ENCODE measurements at places on chromosomes 6 and 20.
A peak's percentile ranks its signal among the peaks of the same experiment; 100 is the strongest.

DNA sequence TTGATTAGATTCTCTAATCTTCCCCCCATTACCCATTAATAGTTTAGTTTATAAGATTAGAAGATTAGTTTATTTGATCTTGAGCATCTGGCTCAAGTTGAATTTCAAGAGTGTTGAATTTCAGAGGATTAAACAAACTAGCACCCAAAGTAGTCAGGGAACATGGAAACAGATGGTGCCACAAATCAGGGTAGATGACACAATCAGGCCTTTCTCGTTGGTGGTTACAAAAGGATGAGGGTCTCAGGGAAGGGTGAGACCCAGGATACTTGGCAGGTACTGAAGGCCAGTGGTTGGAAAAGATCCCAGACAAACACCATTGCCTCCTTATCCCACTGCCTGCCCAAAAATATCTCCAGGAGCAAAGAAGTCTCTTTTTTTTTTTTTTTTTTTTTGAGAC lies 29.5 kb upstream of the ADGRF1 start:
- H3K36me3 ChIP-seq = no peaks in the 10 kb centered on the region
- no peak overlapping the region for H3K27ac ChIP-seq
- no peak for DNase-seq
- H3K4me1 ChIP-seq = no peaks in the 10 kb centered on the region

- H3K4me1 ChIP-seq = no peaks in the 10 kb centered on the region
- no peaks in the 10 kb centered on the region for H3K36me3 ChIP-seq
- H3K27ac ChIP-seq = no peak overlapping the region
- no peak overlapping the region for H3K4me3 ChIP-seq
- H3K27me3 ChIP-seq = no peaks in the 10 kb centered on the region
Observed at GRCh38 chr6:162289972-162290371, 437.6 kb downstream of the PRKN start.

DNA sequence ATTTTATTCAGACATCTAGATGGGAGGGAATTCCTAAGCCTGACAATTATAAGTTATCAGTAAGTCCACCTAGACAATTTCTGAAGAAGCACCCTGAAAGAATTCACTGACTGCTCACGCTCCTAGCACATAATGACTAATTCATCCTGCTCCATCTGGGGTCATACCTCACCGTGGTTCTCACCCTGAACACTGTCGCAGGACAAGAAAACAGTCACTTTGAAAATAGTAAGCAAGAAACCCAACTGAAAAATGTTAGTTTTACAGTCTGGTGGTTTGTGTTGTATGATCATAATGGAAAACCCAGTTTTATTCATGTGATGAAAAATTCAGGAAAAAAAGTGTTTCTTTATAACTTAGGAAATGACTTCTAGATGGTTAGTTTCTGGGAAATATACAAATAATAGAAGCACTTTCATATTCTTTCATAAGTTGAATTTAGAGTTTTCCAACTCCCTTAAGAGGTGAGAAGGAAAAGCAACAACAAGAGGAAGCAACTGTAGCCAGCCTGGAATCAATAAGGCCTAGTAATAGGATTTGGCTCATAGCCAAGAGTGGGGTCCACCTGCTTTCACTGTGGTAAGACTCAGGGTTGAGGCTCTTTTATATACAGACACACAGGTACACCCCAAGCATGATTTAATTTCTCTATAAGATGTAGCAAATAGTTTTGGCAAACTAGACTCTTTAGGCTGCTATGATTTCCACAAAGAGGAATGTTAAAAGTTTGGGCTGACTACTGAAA lies 94.1 kb downstream of the HIVEP2 start:
- H3K27ac ChIP-seq = peak overlapping the region; percentile 10
- peaks cover 68% of the 10 kb centered on the region for H3K4me1 ChIP-seq
- no peaks in the 10 kb centered on the region for H3K36me3 ChIP-seq
- no peaks in the 10 kb centered on the region for H3K27me3 ChIP-seq
- no peak for DNase-seq

- no peak for DNase-seq
- H3K4me1 ChIP-seq = no peaks in the 10 kb centered on the region
- peak overlapping the region; percentile 59 for H3K4me3 ChIP-seq
- no peaks in the 10 kb centered on the region for H3K36me3 ChIP-seq
- no peaks in the 10 kb centered on the region for H3K27me3 ChIP-seq
- peak overlapping the region; percentile 68 for H3K27ac ChIP-seq
Observed at GRCh38 chr6:26241033-26241895, 123.7 kb upstream of the BTN3A2 start.

DNA sequence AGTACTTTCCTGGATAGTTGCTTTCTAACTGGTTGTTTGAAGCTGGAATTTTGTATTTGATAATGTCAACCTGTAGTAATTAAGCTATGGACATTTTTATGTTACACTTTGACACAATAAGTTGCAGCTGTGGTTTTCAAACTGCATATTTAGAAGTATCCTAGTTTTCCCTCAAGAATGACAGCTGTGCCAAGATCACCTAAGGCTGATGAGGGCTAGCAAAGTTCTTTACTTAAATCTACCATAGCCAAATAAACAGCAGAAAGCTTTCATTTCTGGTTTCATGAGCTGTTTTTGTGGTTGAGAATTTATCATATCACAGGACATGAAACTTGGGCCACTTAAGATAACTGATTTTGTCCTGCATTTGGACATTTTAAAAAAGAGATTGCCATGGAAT lies 30.6 kb downstream of the FAM229B start:
- no peaks in the 10 kb centered on the region for H3K27me3 ChIP-seq
- no peaks in the 10 kb centered on the region for H3K4me1 ChIP-seq
- H3K27ac ChIP-seq = no peak overlapping the region

- no peaks in the 10 kb centered on the region for H3K36me3 ChIP-seq
- H3K4me1 ChIP-seq = no peaks in the 10 kb centered on the region
- DNase-seq = no peak
- no peak overlapping the region for H3K27ac ChIP-seq
- H3K27me3 ChIP-seq = no peaks in the 10 kb centered on the region
- H3K4me3 ChIP-seq = no peak overlapping the region
Observed at GRCh38 chr20:49762940-49763766, 49.5 kb upstream of the B4GALT5 start.

- no peak for DNase-seq
- H3K4me1 ChIP-seq = no peaks in the 10 kb centered on the region
- H3K4me3 ChIP-seq = no peak overlapping the region
- H3K27ac ChIP-seq = no peak overlapping the region
- H3K36me3 ChIP-seq = no peaks in the 10 kb centered on the region
- H3K27me3 ChIP-seq = no peaks in the 10 kb centered on the region
Observed at GRCh38 chr20:9211016-9211760, 142.3 kb downstream of the PLCB4 start.

DNA sequence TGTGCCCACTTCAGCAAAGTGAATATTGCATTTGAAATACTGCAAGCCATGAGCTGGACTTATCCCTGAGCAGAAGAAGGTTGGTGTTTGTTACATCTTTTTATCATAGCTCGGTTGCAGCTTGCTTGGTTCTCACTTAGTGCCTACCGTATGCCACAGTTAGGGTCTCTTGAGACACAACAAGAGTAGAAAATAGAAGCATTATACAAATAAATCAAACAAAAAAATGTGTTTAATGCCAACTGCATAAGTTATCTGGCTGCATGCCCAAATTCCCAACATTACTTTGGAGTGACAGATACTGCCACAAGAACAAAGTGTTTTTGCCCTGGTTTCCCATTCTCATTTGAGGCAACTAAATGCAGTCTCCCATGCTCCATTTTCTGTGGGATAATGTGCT lies 53.9 kb upstream of the LAMP5 start:
- no peaks in the 10 kb centered on the region for H3K27me3 ChIP-seq
- no peak overlapping the region for H3K4me3 ChIP-seq
- H3K27ac ChIP-seq = no peak overlapping the region
- peaks cover 5% of the 10 kb centered on the region for H3K4me1 ChIP-seq
- DNase-seq = no peak

GRCh38 chr20:11791835-11792567 lies 125.7 kb upstream of the BTBD3 start:
- DNase-seq = no peak
- H3K4me3 ChIP-seq = no peak overlapping the region
- H3K36me3 ChIP-seq = no peaks in the 10 kb centered on the region

DNA sequence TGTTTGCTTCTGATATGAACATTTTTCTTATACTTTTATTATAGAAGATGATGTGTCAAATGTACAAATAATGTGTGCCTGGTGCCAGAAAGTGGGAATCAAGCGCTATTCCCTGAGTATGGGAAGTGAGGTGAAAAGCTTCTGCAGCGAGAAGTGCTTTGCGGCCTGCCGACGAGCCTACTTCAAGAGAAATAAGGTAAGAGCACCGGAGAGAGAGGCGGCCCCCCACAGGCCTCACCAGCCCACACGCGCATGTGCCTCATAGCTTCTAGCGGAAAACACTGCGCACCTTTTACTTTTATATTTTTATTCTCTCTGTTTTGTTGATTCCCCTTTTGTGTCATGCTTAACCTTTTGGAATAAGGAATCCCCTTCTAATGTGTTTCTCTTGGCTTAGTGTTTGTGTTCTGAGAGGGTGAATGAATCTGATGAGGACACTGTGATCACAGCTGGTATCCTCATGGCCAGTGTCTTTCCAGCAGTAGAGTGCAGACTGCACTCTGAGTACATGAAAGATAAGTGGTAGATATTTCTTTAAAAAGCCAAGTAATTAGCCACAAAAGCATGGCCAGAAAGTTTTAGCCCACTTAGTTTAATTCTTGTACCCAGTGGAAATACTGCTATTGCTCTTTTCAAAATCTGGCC lies 43.6 kb downstream of the SOBP start:
- no peak for DNase-seq
- no peaks in the 10 kb centered on the region for H3K36me3 ChIP-seq
- no peaks in the 10 kb centered on the region for H3K27me3 ChIP-seq
- peak overlapping the region; percentile 57 for H3K27ac ChIP-seq
- H3K4me3 ChIP-seq = no peak overlapping the region

GRCh38 chr6:166529586-166529985 lies 56.9 kb downstream of the RAMACL start:
- no peak overlapping the region for H3K27ac ChIP-seq
- H3K4me1 ChIP-seq = no peaks in the 10 kb centered on the region
- no peaks in the 10 kb centered on the region for H3K27me3 ChIP-seq
- no peak overlapping the region for H3K4me3 ChIP-seq
- no peak for DNase-seq
- peaks cover 38% of the 10 kb centered on the region for H3K36me3 ChIP-seq

GRCh38 chr6:169543704-169544103 lies 158.1 kb downstream of the WDR27 start:
- H3K27me3 ChIP-seq = no peaks in the 10 kb centered on the region
- H3K27ac ChIP-seq = no peak overlapping the region
- DNase-seq = no peak
- no peaks in the 10 kb centered on the region for H3K4me1 ChIP-seq
- H3K4me3 ChIP-seq = no peak overlapping the region

DNA sequence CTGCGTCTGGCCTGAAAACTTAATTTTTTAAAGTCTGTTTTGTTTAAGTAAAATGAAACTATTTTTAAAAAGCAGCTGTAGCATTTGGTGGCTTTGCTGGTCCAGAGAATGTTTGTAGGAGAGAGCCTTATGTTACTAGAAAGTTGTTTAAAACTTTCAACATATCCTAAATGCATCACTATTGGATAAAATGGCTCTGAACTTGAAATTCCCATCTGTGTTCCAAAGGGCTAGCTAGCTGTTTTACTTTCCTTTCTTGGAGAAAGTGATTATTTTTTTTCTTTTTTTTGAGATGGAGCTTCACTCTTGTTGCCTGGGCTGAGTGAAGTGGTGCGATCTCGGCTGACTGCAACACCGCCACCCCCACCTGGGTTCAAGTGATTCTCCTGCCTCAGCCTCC lies 2.5 kb downstream of the SYNJ2 start:
- peak overlapping the region; percentile 87 for H3K27ac ChIP-seq
- no peaks in the 10 kb centered on the region for H3K27me3 ChIP-seq
- no peak overlapping the region for H3K4me3 ChIP-seq

GRCh38 chr6:160379466-160379865 lies 31.3 kb downstream of the SLC22A3 start:
- no peak overlapping the region for H3K4me3 ChIP-seq
- no peaks in the 10 kb centered on the region for H3K36me3 ChIP-seq
- H3K4me1 ChIP-seq = no peaks in the 10 kb centered on the region

- no peaks in the 10 kb centered on the region for H3K27me3 ChIP-seq
- no peaks in the 10 kb centered on the region for H3K36me3 ChIP-seq
- no peaks in the 10 kb centered on the region for H3K4me1 ChIP-seq
Observed at GRCh38 chr20:35974256-35974655, 5.9 kb downstream of the CNBD2 start.

- H3K4me3 ChIP-seq = no peak overlapping the region
- H3K27me3 ChIP-seq = no peaks in the 10 kb centered on the region
- no peaks in the 10 kb centered on the region for H3K36me3 ChIP-seq
- DNase-seq = no peak
- H3K27ac ChIP-seq = no peak overlapping the region
Observed at GRCh38 chr6:14945461-14946185, 300.2 kb upstream of the JARID2 start.

GRCh38 chr6:170091000-170091638 lies 199.8 kb downstream of the DLL1 start:
- peaks cover 2% of the 10 kb centered on the region for H3K27me3 ChIP-seq
- peak; percentile 51 for DNase-seq
- H3K27ac ChIP-seq = no peak overlapping the region
- peaks cover 2% of the 10 kb centered on the region for H3K4me1 ChIP-seq
- H3K36me3 ChIP-seq = no peaks in the 10 kb centered on the region

DNA sequence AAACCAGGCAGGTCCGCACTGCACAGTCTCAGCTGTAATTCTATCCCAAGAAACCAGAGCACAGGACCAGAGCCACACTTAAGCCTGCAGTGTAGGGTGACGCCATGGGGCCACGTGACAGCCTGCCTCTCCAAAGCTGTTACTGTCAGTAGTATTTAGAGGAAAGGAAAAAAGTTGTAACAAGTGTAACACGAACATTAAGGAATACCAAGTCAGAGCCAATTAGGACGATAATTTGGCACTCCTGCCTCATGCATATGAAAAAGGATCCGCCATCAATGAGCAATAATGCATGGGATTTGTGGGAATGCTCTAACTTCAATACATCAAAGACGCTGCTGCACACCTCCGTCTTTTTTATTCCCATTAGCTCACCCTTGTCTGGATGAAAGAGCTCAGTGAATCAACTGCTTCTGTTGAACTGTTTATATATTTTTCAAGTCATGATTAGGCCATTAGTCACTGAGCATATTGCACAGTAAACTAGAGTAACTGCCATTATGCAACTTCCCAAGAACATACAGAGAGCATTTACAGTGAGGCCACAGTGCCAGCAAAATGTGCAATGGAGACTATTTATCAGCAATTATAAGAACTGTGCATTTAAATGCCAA lies 79.9 kb downstream of the ATXN1 start:
- H3K27me3 ChIP-seq = no peaks in the 10 kb centered on the region
- H3K27ac ChIP-seq = no peak overlapping the region
- no peaks in the 10 kb centered on the region for H3K4me1 ChIP-seq
- H3K4me3 ChIP-seq = no peak overlapping the region
- no peak for DNase-seq

DNA sequence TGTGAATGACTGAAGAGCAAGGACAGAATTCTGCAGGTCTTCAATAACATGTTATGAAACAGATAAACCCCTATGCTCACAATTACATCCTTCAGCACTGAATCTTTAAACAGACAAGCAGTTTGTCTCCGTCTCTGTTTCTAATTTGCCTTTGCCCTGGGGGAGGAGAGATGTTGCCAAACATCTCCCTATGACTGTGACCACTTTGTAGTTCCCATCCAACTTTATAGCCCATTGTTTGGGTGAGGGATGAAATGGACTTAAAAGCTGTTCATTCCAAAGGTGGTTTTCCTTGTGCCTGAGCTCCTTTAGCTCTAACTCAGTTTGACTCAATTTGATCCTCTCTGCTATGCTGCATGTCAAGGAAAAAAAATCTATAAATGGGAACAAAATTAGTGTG lies 19.5 kb upstream of the ADTRP start:
- H3K4me1 ChIP-seq = no peaks in the 10 kb centered on the region
- DNase-seq = no peak
- H3K27ac ChIP-seq = no peak overlapping the region
- no peak overlapping the region for H3K4me3 ChIP-seq

Measured in tibial artery (tissue), 4 donors.